Breast epithelium (tissue), 4 donors: ENCODE measurements at places on chromosomes 12 and 14. TPM values are rescaled to one million over a fixed set of nuclear protein-coding genes. Genes with fewer than 3 reads are reported as not detected.
A peak's percentile ranks its signal among the peaks of the same experiment; 100 is the strongest.

DNA sequence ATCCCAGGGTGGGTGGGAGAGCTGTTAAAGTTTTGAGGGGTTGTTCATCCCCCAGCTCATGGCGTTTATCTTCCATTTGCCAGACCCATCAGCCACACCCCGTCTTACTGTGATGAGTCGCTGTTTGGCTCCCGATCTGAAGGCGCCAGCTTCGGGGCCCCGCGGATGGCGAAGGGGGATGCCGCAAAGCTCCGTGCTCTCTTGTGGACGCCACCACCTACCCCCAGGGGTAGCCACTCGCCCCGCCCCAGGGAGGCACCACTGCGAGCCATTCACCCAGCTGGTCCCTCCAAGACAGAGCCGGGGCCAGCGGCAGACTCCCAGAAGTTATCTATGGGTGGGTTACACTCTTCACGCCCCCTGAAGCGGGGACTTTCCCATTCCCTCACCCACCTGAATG lies 5.7 kb downstream of the RITA1 start:
- DNase-seq: no peak

DNA sequence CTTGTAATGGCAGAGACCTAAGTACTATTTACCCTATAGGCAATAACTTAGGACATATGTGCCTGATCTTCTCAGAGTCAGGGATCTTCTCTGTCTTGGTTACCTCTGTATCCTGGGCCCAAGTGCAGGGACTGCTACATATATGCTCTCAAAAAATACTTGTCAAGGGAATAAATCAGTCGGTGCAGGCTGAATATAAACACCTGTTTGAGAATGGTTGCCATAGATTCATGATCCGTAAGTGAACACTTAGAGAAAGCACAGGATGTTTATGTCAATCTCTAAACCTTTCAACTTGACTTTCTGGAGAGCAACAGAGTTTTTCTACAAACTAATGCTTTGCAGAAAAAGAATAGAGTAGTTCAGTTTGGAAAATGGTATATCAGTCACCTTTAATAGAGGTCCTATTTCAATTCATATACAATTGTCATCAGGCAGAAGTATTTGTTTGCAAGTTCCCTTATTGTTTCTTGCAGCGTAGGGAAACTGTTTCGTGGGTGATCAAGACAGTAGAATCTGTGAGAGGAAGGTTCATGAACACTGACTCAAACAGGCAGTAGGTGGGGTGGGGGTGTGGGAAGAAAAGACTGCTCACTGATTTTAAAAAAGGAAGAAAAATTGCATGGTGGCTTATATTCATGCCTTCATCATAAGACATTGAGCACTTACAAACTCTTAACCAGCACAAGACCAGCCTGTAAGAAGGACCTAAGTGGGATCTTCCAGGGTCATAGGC lies 6.0 kb upstream of the UBE2N start:
- no peak for DNase-seq

DNA sequence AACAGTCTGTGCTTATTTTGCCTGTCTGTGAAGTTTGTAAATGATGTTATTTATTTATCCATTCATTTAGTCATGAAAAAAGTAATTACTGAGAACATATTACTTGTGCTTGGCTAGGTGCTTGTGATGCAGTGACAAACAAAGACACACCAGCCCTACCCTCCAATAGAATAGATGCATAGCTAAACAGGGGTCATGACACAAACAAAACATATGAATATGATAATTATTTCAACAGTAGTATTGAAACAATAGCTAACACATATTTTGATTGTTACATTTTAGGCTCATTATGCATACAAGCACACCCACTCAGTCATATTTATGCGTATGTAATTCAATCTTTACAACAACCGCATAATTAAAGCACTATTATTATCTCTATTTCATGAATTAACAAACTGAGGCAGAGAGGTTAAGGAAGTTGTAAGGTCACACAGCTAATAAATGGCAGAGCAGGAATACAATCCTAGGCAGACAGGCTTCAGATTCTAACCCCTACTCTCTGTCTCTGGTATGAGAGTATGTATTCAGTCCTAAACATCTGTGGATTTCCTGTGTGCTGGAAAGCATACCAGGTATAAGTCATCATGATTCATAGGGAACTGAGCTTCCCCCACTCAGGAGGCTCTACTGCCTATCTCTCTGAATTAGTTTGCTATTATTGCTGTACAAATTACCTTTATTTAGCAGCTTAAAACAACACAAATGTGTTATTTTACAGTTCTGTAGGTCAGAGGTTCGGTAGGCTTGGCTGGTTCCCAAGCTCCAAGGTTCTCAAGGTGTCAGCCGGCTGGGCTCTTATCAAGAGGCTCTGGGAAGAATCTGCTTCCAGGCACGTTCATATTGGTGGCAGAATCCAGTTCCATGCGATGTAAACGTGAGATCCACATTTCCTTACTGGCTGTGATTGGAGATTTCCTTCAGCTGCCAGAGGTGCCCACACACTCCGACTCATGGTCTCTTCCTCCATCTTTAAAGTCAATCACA lies 509.4 kb downstream of the GALC start:
- no peak for DNase-seq

- no peak for DNase-seq
Measured at GRCh38 chr14:72008666-72009065, 76.4 kb downstream of the RGS6 start.

DNA sequence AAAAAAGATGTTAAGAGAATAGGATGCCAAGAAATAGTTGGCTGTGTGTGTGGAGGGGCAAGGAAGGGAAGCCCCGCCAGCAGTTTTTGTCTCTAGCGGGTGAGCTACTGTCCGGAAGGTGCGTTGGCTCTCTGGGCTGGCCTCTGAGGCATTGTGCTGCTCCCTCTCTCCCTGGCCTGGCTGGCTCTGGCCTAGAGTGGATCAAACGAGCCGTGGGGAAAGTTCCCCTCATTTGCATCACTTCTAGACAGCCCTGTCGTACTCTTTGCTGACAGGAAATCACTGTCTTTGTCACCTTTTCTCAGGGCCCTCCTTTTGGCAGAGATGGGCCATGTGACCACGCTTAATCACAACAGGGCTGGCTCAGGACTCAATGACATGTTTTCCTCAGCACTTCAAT lies 236.1 kb upstream of the NPAS3 start:
- peak; percentile 84 for DNase-seq

- no peak for DNase-seq
Measured at GRCh38 chr14:76811561-76811960, 1.1 kb downstream of the ANGEL1 start.

GRCh38 chr12:54725233-54725843 lies 77.2 kb upstream of the DCD start:
- no peak for DNase-seq

GRCh38 chr14:106308839-106309389 lies 782.5 kb downstream of the TMEM121 start:
- DNase-seq: no peak

DNA sequence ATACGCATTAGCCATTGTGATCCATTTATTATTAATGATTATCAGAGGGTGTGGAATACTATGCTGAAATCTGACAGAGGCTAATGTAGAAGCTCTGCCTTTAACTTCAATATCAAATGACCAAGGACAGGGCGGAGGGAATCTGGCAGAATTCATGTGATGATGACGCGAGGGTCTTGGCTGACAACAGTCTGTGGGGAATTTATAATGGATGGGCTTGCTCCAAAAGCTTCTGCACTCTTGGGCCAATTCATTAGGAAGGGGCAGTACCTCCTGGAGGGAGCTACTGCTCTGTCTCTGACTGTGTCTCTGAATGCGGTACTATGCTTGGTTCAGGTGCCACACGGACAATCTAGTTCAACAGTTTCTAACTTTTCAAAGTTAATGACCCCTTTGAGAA lies 46.2 kb downstream of the GALNT8 start:
- DNase-seq: no peak

- no peak for DNase-seq
Measured at GRCh38 chr12:110940296-110940695, 19.9 kb upstream of the MYL2 start.

- DNase-seq: no peak
Measured at GRCh38 chr12:26109343-26109881, 15.4 kb downstream of the BHLHE41 start.

DLGAP5 gene
- total RNA-seq: under 0.01 TPM

LRRC10 gene
- total RNA-seq: not detected

DEPDC4 gene
- total RNA-seq: 1.3 TPM

NELL2 gene
- 10.1 TPM for total RNA-seq

P2RX7 gene
- total RNA-seq: 3.8 TPM

GARIN6 gene
- not detected for total RNA-seq

FANCM gene
- 17.4 TPM for total RNA-seq
